Hepatocyte (in vitro differentiated cells): ENCODE measurements at places on chromosomes 5 and 9.

DNA sequence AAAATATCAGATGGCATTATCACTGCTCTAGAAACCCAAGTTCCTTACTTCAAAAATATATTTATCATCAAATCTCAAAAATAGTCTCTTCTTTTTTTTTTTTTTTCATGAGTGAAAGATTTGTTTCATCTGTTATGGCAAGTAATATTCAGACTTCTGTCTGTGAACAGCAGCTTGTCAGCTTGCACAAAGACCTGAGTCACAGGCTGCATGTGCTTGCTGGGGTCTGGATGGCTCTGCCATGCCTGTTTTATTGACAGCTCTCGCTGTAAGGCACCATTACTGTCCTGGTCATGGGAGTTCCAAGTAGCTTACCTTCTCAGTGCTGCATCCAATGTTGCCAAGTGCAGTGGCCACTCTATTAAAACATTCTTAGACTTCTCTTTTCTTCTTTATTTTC, 456.4 kb downstream of the GADD45G start:
- H3K36me3 ChIP-seq, result no peaks in the 10 kb centered on the region
- no peaks in the 10 kb centered on the region for H3K27me3 ChIP-seq
- H3K27ac ChIP-seq, result no peak overlapping the region
- H3K4me3 ChIP-seq, result no peak overlapping the region

DNA sequence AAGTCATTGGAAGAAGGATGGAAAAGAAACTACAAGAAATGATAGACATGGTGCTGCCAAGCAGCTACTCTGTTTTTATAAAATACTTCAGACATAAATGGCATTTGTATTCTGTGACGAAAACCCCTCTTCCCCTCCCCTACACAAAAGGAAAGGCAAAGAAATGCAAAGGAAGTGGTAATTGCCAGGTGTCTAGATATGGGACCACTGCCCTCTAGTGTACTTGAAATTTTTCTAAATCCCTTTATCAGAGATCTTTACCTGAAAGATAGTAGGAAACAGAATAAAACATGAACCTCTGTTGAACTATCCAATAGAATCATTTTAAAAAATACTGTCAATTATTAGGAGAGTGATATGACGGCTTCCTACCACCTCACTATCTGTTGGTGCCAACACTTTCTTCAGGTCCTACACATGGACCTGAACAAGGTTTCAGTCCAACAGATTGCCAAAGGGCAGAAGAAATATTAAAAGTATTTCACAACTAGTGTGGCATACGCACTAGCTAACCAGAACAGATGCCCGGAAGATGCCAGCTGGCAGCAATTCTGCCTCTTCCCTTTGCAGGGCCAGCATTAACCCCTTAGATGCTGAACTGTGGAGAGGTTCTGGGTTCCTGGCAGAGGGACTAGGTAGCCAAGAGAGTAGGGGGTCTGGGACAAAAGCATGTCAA, 104.1 kb downstream of the TSSK1B start:
- H3K4me1 ChIP-seq, result no peaks in the 10 kb centered on the region
- no peaks in the 10 kb centered on the region for H3K27me3 ChIP-seq
- H3K27ac ChIP-seq, result no peak overlapping the region
- H3K36me3 ChIP-seq, result no peaks in the 10 kb centered on the region
- H3K4me3 ChIP-seq, result no peak overlapping the region

GRCh38 chr5:159854916-159855315, 61.4 kb upstream of the ADRA1B start:
- H3K27ac ChIP-seq, result no peak overlapping the region
- no peaks in the 10 kb centered on the region for H3K36me3 ChIP-seq
- H3K27me3 ChIP-seq, result no peaks in the 10 kb centered on the region
- no peak overlapping the region for H3K4me3 ChIP-seq
- no peaks in the 10 kb centered on the region for H3K4me1 ChIP-seq
- no peak for DNase-seq

DNA sequence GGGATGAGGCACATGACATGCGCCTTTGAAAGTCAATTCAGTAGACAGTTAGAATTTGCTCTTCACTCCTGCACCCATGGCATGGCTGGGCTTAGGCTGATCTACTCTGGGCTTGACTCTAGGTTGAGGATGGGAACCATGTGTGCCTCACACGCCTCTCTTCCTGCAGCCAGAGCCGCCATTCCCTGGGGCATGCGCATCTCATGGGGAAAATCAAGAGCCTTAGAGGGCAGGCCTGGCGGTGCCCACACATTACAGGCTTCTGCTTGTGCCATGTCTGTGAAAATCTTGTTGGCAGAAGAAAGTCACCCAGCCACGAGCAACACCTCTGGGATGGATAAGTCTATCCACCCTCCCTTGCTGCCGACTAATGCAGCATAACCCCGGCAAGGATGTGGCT, 808.5 kb downstream of the CDH9 start:
- DNase-seq, result no peak
- H3K27me3 ChIP-seq, result no peaks in the 10 kb centered on the region
- H3K27ac ChIP-seq, result no peak overlapping the region
- H3K4me3 ChIP-seq, result no peak overlapping the region
- H3K4me1 ChIP-seq, result no peaks in the 10 kb centered on the region

- no peaks in the 10 kb centered on the region for H3K4me1 ChIP-seq
- DNase-seq, result no peak
- no peak overlapping the region for H3K4me3 ChIP-seq
- H3K36me3 ChIP-seq, result no peaks in the 10 kb centered on the region
- no peaks in the 10 kb centered on the region for H3K27me3 ChIP-seq
Observed at GRCh38 chr9:105466898-105467455, 19.1 kb downstream of the FSD1L start.

DNA sequence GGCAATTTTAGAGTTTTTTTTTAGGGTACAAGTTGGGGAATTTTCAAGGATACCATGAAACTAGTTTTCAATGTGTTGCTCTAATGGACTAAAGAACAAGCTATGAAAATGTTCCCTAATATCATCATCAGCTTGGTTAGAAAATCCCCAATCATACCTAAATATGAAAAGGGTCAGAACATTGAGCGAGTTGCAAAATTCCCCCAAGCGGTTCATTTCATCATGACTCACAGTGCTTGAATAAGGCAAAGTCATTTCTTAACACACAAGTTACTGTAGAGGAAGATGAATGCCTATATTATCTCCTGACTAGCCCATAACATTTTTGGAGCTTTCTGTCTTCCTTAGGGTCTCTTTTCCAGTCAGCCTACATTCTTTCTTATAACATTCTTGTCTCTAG, 62.7 kb downstream of the ST8SIA4 start:
- no peaks in the 10 kb centered on the region for H3K4me1 ChIP-seq
- H3K27ac ChIP-seq, result no peak overlapping the region
- H3K4me3 ChIP-seq, result no peak overlapping the region
- H3K36me3 ChIP-seq, result no peaks in the 10 kb centered on the region
- no peak for DNase-seq

- H3K36me3 ChIP-seq, result no peaks in the 10 kb centered on the region
- no peak overlapping the region for H3K4me3 ChIP-seq
- H3K27me3 ChIP-seq, result peaks cover 8% of the 10 kb centered on the region
- no peak for DNase-seq
- no peak overlapping the region for H3K27ac ChIP-seq
Observed at GRCh38 chr5:142549834-142550233, 136.1 kb downstream of the FGF1 start.

GRCh38 chr5:463952-464351, 21.0 kb downstream of the EXOC3 start:
- peaks cover 4% of the 10 kb centered on the region for H3K36me3 ChIP-seq
- no peaks in the 10 kb centered on the region for H3K27me3 ChIP-seq
- no peaks in the 10 kb centered on the region for H3K4me1 ChIP-seq
- no peak overlapping the region for H3K27ac ChIP-seq
- no peak overlapping the region for H3K4me3 ChIP-seq

DNA sequence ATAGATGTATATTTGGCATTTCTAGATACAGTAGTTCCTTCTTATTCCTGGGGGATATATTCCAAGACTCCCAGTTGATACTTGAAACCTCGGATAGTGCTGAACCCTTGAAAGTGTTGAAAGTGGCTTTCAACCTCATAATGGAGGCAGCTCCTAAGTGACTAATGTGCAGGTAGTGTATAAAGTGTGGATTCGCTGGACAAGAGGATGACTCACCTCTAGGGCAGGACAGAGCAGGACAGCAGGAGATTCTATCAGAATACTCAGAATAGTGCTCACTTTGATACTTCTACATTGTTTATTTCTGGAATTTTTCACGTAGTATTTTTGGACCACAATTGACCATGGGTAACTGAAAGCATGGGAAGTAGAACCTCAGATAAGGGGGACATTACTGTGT, 1138.9 kb upstream of the WWC1 start:
- H3K4me3 ChIP-seq, result no peak overlapping the region
- H3K4me1 ChIP-seq, result no peaks in the 10 kb centered on the region
- no peak for DNase-seq
- H3K27me3 ChIP-seq, result no peaks in the 10 kb centered on the region
- no peak overlapping the region for H3K27ac ChIP-seq

DNA sequence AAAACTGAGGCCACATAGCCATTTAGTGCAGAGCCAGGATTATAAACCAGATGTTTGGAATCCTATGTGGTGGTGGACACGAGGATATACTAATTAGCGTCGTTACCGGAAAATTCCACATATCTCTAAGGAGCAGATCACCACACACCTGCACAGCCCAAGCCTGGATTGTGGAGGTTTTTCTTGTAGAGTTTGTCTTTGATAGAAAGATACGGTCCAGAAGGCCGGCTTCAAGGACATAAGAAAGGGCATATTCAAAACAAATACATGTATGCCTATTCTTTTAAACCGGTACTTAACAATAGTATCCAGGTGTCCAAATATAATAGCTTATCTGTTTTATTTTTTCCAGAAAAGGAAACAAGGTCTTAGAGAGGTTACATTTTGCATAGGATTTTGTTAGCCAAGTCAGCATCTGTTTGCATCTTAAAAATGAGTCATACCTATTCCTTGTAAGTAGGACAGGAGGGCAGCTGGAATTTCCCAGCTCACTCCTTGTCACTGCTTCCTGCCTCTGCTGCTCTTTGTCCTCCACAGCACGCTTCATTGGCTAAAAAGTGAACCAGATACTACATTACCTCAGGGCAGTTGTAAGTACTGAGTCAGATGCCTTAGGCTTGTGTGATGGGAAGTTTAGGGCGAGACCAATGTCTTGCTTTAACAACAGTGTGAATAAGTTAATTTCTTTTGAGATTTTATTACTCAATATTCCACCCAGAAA, 3.6 kb downstream of the TMC1 start:
- peaks cover 16% of the 10 kb centered on the region for H3K4me1 ChIP-seq
- H3K27me3 ChIP-seq, result no peaks in the 10 kb centered on the region
- peak; percentile 86 for DNase-seq
- no peak overlapping the region for H3K4me3 ChIP-seq

DNA sequence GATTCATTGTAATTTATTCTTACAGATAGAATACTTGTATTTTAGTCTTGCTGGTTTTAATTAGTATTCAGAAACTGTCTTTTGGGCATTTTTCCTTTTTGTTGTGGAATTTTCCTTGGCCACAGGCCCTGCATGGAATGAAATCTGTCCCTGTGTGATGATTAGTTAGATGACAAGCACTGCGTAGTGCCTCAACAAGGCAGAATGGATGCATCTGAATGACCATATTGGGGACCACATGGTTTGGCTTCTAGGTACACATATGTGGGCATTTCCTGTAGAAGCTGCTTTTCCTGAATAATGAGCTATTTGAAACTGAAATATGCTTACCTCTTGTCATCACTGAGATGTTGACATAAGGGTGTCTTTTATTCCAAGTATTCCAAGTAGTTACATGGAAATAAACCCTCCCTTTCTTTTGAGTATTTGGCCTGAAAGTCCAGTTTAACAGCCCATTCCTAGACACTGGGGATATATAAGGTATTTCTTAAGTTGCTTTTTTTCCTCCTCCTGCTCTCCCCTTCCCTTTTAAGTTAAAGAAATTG, 147.3 kb downstream of the YTHDC2 start:
- no peaks in the 10 kb centered on the region for H3K27me3 ChIP-seq
- H3K4me3 ChIP-seq, result no peak overlapping the region
- no peak overlapping the region for H3K27ac ChIP-seq

GRCh38 chr5:136143312-136143711, 10.7 kb downstream of the SMAD5 start:
- H3K4me1 ChIP-seq, result peaks cover 11% of the 10 kb centered on the region
- no peak for DNase-seq
- no peak overlapping the region for H3K27ac ChIP-seq
- H3K4me3 ChIP-seq, result no peak overlapping the region
- no peaks in the 10 kb centered on the region for H3K27me3 ChIP-seq
- no peaks in the 10 kb centered on the region for H3K36me3 ChIP-seq

- DNase-seq, result no peak
- no peak overlapping the region for H3K4me3 ChIP-seq
- H3K27ac ChIP-seq, result no peak overlapping the region
- no peaks in the 10 kb centered on the region for H3K4me1 ChIP-seq
- no peaks in the 10 kb centered on the region for H3K27me3 ChIP-seq
Observed at GRCh38 chr5:17910318-17910717, 276.1 kb downstream of the TAF11L14 start.

- no peaks in the 10 kb centered on the region for H3K4me1 ChIP-seq
- H3K4me3 ChIP-seq, result peak overlapping the region; percentile 30
- peak overlapping the region; percentile 36 for H3K27ac ChIP-seq
- H3K27me3 ChIP-seq, result peaks cover 21% of the 10 kb centered on the region
Observed at GRCh38 chr5:43000914-43001313, 39.2 kb downstream of the ANXA2R start.

DNA sequence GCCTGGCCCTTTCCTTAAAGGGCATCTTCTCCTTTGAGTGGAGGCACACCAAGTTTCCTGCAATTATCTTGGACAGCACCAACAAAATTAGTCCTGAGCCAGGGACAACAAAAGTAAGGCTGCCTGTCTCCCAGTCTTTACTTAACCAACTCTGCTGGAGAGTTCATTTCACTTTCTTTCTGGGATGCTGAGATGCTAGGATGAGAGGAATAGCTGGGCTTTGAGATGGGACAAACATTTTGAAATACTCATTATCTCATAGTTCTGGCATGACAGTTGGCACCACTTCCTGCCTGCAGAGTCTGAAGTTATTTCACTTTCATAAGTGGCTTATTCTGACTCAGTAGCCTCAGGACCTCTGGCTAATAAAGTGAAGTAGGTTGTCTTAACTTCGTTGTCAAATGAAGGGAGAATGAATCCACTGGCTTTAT, 157.0 kb downstream of the C9orf152 start:
- H3K27ac ChIP-seq, result no peak overlapping the region
- peaks cover 11% of the 10 kb centered on the region for H3K4me1 ChIP-seq
- no peaks in the 10 kb centered on the region for H3K36me3 ChIP-seq
- H3K4me3 ChIP-seq, result no peak overlapping the region

DNA sequence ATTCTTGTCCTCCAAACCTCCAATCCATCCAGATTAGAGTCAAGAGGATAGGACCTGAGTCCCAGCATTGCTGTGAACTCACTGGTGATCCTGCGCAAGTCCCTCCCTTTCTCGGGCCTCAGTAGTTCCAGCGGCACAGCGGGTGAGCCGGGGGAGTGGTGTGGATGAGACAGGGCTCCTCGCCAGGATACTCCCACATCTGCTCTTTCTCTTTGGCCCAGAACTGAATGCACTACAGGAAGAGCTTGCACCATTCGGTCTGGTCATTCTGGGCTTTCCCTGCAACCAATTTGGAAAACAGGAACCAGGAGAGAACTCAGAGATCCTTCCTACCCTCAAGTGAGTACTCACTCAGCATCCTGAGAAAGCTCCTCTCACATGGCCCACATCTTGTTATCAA, 6.3 kb downstream of the GPX3 start:
- no peaks in the 10 kb centered on the region for H3K4me1 ChIP-seq
- no peaks in the 10 kb centered on the region for H3K27me3 ChIP-seq
- no peaks in the 10 kb centered on the region for H3K36me3 ChIP-seq
- no peak for DNase-seq
- H3K4me3 ChIP-seq, result no peak overlapping the region
